Suppressor macrophage treated with lipopolysaccharide for 4 hours (primary cell): ENCODE measurements at places on chromosomes 13 and 19.

GRCh38 chr13:106573868-106574267 is 5.9 kb upstream of the ARGLU1 start:
- no peak for DNase-seq

DNA sequence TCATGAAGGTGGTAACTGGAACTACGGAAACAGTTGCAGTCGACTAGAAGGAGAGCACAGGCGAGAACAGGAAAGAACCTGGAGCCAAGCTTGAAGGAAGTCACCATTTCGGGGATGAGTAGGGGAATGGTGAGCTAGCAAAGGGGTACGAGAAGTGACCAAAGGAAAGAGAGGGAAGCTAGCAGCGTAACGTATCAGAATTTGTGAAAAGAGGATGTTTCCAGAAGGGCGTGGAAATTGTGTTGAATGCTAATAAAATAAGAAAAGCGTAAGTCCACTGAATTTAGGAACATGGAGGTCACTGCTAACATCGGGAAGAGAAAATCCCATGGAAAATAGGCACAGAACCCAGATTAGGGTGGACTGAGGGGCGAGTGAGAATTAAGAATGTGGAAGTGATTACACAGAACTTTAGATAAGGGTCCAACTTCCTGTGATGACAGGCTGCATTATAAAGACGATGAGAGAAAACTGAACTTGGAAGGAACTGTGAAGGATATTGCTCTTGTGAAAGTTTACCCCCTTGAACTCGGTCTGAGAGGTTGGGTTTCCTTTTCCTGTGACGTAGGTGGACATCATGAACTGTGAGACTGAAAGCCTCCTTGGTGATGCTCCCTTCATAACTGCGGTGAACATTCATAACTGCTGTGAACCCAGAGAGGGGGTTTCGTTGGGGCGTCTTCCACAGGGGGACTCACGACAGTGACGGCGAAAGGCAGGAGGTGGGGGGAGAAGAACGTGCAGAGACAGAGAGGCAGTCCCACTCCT is 2.0 kb upstream of the FFAR2 start:
- peak; percentile 86 for DNase-seq

- no peak for DNase-seq
Observed at GRCh38 chr13:36862002-36862685, 43.1 kb downstream of the RFXAP start.

DNA sequence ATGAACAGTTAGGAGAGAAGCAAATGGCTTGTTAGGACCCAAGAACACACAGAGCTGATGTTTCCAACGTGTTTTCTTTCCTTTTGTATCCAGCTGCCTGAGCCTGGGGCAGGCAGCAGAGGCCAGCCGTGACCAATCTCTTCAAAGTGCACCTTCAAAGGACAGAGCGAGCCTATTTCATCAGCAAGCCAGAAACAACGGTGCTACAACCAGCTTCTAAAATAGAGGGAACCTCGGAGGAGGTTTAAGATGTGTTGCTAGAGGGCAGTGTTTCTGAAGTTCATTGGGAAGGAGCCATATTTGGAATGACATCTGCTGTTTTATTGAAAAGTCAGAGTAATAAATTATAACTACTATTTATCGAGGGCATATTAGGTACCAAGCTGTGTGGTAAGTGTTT is 56.2 kb upstream of the RFC3 start:
- DNase-seq: no peak

- peak; percentile 48 for DNase-seq
Observed at GRCh38 chr13:110340812-110341444, 33.8 kb downstream of the COL4A2 start.

DNA sequence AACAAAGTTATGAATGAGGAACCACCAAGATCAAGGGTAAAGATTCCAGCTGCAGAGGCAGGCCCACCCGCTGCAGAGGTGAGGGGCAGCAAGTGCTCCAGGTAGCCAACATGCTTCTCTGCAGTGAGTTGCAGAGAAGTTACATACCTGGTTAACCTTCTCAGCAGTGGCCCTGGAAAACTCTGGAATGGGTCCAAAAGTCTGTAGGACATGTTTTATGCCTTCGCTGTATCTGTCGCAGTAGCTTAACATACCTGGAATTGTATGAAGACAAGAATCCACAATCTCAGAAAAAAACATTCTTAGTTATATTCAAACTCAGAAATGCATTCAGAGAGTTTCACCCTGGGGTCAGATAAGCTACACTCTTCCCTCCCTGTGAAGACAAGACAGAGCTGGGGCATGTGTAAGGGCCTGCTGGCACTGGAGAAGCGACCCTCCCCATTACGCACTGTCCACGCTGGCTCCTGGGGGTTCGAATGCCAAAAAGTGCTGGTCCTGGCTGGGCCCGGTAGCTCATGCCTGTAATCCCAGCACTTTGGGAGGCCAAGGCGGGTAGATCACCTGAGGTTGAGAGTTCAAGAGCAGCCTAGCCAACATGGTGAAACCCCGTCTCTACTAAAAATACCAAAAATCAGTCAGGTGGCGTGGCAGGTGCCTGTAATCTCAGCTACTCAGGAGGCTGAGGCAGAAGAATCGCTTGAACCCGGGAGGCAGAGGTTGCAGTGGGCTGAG is 121.0 kb downstream of the CRYL1 start:
- no peak for DNase-seq

DNA sequence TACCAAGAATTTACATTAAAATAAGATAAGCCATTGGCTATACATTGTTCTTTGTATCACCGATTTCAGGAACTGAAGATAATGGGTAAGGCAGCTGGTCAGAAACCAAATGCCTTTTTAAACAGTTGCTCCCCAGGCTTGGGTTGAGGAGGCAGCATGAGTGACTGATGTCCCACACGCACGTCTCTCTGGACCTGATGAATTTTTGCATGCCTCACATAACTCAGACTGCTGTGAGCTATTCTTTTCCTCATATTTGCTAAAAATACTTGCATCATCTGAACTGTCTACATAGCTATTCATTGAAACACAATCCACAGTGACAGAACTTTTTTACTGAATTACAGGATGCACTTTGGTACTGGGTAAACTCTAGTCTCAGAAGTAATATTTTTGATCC is 123.6 kb upstream of the MAB21L1 start:
- no peak for DNase-seq

GRCh38 chr13:53326716-53327115 is 298.1 kb downstream of the OLFM4 start:
- no peak for DNase-seq

DNA sequence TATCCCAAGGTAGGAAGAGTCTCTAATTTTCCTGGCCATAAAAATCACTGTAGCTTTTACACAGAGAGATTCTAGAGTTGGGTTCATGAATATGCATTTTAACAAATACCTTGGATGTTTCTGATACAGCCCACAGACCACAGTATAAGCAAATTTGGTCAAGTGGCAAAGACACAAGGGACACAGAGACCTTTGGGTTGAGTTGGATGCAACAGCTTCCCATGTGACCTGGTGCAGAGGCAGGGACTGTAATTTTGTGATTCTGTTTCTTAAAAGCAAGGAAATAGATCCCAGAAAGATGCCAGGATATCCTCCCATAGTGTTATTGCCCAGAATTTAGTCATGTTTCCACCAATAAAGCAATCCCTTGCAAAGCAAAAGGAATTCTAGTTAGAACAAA is 27.0 kb downstream of the FPR3 start:
- no peak for DNase-seq

DNA sequence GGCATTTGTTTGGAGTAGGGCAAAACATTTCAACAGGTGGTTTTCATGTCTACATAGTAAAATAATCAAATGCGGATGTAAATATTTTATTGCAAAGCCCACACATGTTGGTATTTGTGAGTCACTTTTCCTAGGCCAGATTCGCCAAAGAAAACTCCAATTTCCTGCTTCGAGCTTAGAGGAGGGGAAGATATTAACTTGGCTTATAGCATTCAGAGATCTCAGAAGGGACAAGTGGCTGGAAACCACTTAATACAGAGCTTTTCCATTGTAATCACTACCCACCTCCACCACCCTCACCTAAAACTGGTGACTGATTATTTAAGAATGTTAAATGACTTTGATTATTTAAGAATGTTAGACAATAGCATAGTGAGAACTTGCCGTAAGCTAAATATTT is 530.6 kb upstream of the SPRY2 start:
- DNase-seq: no peak

DNA sequence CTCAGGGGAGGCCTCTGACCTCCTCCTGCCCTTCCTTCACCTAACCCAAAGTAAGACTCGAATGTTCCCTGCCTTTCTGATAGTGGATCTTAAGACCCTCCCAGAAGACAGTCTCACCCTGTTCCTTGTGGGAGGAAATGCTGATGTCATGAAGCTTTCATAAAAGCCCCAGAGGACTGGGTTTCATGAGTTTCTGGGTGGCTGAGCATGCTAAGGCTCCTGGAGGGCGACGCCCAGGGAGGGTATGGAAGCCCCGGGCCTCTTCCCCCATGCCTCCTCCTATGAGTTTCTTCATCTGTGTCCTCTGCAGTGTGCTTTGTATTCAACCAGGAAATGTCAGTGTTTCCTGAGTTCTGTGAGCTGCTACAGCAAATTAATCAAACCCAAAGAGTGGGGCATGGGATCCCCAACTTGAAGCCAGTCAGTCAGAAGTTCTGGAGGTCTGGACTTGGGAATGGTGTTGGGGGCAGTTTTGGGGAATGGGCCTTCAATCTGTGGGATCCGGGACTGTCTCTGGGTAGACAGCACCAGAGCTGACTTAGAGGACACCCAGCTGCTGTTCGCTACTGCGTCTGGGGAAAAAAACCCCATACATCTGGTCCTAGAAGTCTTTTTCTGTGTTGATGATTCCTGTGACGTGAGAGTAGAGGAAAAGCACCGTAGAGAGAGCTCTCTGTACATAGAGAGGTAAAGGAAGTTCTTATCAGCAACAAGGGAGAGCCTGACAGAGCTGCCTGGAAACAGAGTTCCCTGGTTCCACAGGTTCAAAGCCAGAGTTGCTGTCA is 2.0 kb upstream of the LILRB2 start:
- peak; percentile 83 for DNase-seq

GRCh38 chr19:51071095-51071405 is 6.2 kb upstream of the KLK13 start:
- DNase-seq: no peak

GRCh38 chr19:18349524-18350128 is 9.2 kb downstream of the PGPEP1 start:
- peak; percentile 78 for DNase-seq

DNA sequence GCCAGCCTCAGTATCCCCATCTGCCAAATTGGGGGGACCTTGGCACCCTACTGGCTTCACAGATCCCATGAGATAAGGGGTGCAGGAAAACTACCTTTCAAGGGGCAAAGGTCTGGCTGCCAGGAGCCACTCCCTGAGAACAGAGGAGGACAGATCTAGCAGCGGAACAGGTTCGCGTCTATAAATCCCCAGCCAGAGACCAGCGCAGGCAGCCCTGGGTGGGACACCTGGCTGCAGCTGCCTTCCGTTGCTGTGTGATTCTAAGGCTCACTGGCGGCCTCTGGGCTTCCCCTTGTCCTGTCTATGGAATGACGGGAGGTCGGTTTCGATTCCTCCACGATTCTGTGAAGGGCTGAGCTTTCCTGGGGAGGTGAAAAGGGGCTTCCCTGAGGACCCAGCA is 7.3 kb downstream of the RELB start:
- DNase-seq: no peak

GRCh38 chr13:106594980-106595379 is 27.0 kb upstream of the ARGLU1 start:
- no peak for DNase-seq

GRCh38 chr13:49409008-49409407 is 34.9 kb downstream of the CAB39L start:
- DNase-seq: no peak

GRCh38 chr13:98547455-98547854 is 29.5 kb downstream of the STK24 start:
- no peak for DNase-seq

DNA sequence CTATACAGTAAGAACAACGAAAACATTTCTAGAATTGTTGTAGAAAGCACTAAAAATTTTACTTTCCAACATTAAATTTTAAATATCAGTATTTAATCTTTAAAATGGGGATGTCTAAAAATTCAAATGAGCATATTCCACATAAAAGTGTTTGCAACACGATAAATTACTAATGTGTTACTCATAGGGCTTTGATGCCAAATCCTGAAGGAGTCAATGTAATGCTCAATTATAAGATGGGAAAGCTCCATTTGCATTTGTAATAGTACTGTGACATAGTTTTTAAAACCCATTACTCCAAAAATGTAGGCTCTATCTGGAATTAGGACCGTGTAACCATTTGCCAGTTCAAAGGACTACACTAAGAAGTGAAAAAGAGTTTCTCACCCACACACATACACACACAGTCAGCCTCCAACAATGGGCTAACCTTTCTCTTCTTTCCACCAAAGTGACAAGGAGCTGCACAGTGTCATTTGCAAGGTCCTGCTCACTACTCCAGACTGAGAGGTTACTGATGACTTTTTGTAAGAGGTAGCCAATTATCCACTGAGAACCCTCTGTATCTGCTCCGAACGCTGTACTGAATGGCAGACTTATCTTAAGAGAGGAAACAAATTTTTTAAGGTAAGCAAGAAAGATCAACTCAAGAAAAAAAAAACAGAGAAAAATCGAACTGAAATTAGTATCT is 26.1 kb upstream of the EEF1AKMT1 start:
- DNase-seq: no peak

- no peak for DNase-seq
Observed at GRCh38 chr13:76925115-76925514, 23.2 kb upstream of the ACOD1 start.

DNA sequence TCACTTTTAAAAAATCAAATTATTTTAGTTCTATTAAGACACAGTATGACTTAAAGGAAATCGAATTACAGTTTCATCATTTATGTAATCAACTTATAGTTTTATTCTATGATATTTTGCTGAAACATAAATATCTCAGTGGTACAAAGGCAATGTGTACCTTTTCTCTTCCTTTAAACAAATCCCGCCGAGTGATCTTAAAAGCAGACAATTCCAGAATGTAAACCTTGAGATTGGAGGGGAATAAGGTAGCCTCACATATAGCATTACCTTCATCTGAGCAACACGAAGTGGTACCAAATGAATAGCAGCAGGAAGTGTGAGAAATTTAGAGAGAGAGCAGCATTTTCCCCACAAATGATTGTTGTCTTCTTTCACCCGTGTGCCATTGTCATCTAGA is 842.2 kb upstream of the GPC6 start:
- no peak for DNase-seq

- DNase-seq: no peak
Observed at GRCh38 chr13:26557051-26557392, 461 bp upstream of the WASF3 start.

- DNase-seq: no peak
Observed at GRCh38 chr19:46591870-46592269, 9.3 kb upstream of the CALM3 start.

- DNase-seq: no peak
Observed at GRCh38 chr19:16433986-16434385, 37.8 kb downstream of the EPS15L1 start.
